NAMALWA (cell line): ENCODE measurements at places on chromosomes 4 and X.

GRCh38 chr4:47531241-47531953 is 46.3 kb downstream of the ATP10D start:
- DNase-seq = no peak

GRCh38 chr4:114538012-114538617 is 60.5 kb upstream of the UGT8 start:
- no peak for DNase-seq

DNA sequence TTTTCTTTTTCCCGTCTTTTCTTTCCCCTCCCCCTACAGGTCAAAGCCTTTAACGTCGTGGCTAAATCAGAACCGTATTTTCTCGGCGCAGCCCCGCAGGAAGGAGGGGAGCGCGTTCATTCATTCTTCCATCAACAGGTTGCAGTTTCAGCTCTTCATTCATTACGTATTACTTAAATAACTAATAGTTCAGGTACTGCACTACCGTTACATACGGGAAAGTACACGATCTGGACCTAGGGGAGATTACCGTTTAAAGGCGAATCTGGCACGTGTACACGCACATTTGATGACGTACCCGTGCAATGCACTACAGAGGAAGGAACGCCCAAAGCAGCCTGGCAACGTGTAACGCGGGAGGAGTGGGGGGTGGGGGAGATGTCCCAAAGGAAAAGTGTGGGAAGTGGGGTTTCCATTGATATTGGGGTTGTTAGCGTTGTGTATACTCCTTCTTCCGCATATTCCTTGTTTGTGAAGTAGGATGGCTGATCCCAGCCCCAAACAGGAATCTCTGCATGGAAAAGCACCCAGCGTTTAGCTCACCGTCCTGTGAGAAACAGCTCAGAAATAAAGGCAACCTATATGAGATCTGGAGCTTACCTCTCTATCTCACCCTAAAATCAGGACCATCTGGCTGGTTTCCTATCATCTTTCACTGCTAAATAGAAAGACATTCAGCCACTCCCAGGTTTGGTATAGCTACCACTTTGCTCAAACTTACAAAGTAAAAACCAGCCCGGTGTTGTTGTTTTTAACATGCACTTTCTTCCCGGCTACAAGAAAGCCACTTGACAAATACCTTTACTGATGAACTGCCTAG is 585 bp upstream of the SEC24D start:
- peak; percentile 82 for DNase-seq

DNA sequence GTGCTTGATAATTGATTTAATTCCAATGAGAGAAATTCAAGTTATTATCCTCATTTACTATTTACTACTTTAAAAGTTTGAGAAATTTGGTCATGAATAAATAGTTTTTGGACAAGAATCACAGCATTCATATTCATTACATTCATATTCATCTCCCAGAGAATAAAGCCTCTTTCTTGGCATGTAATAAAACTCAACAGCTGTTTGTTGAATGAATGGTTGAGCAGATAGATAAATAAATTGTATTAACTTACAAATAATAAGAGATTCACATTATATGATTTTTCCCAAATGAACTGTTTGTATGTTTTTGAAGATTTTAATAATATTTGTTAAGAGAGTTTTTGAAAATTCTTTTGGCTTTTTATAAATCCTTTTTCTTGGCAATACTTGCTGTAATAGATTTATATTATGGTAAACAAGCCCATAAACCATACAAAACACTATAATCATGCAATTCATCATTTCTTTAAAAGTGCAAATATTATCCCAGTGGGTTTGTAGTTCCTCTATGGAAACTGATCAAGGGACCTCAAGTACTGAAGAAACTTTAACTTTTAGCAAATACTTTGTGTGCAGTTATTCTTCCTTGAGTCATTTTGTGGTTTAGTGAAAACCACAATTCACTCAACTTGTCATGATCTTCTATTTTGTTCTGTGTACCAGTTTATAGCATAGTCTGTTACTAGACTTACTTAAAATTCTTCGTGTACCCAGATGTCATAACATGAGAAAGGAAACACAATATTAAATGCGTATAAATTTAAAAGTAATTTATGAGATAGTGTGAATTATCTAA is 371.8 kb downstream of the ADGRL3 start:
- DNase-seq = no peak

DNA sequence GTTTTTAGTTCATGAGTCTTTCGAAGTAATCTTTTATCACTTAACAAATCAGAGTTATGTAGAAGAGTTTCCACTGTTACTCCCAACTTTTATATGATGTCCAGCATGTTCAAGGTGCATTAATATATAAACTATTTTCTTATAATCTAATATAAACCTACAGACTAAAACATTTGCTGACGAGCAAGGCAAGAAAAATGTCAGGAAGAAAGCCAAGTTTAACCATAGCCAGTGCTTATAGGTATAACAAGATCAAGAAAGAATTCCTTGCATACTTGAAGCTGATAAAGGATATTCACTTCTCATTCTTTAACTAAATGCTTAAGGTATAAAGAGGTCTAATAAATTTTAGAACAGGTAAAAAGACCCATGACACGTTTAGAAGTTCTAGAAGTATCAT is 167.7 kb downstream of the NPNT start:
- DNase-seq = no peak

DNA sequence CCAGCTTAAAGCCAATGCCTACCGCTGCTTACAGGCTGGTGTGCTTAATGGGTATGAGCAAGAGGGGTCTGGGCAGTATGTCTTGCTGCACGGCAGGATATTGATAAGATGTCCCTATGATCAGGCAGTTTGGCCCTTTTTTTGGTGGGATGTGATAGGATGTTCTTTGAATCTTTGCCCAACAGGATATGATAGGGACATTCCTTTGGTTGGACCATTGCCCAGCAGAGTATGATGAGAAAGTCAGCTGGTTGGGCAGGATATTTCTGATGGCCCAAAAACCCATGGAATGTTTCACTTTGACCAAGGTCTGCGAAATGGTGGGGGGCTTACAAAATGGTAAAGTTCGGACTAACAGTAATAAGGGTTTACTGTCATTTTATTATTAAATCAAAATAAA is 1060.6 kb downstream of the STIM2 start:
- DNase-seq = no peak

- DNase-seq = peak; percentile 4
Measured at GRCh38 chr4:16884673-16885460, 13.6 kb downstream of the LDB2 start.

- DNase-seq = no peak
Measured at GRCh38 chrX:24014388-24015018, 12.5 kb downstream of the KLHL15 start.

GRCh38 chrX:40005292-40006011 is 92.3 kb downstream of the BCOR start:
- DNase-seq = no peak

DNA sequence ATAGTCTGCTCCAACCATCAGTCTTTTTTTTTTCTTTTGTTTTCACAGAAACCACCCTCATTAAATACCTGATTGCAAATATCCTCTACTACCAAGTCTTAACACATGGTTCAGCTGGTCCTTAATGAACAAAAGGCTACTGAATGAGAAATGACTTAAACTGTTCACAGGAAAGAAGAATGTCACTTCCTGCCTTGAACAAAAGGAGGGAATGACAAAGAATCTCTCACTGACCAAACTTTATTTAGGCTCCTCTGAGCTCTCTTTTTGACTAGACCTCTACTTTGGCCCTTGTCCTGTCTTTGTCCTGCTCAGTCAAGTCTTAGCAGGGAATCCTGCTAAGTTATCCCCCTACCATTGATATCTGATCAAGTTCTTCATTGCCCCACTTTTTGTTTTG is 31.8 kb upstream of the GJB1 start:
- no peak for DNase-seq

- no peak for DNase-seq
Measured at GRCh38 chr4:163382178-163382869, 38.6 kb downstream of the NPY5R start.

GRCh38 chr4:181756451-181757095 is 486.6 kb upstream of the TENM3 start:
- DNase-seq = no peak

GRCh38 chrX:19682712-19683331 is 167.5 kb upstream of the MAP3K15 start:
- peak; percentile 37 for DNase-seq

DNA sequence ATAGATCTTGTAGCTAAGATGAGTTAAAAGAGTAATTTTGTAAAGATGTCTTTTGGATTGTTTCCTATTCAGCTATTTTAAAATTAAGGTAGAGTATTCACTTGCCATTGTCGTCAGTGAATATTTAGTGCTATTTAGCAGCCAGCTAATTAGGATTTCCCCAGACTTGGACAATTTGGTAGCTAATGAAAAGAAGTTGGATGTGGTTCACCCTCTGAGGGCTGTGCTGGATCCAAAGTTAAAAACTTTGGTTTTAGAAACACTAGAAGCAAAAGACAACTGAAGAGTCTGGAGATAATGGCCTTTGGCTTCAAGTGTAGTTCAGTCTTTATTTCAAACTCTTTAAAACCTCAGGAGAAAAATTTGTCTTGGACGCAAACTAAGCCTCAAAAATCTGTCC is 41.3 kb downstream of the ATG4A start:
- no peak for DNase-seq

- DNase-seq = peak; percentile 76
Measured at GRCh38 chrX:71098302-71098701, 2.7 kb downstream of the FOXO4 start.

GRCh38 chr4:151013944-151014343 is 1.1 kb downstream of the LRBA start:
- no peak for DNase-seq

GRCh38 chrX:2430265-2430825 is 70.4 kb downstream of the DHRSX start:
- no peak for DNase-seq

DNA sequence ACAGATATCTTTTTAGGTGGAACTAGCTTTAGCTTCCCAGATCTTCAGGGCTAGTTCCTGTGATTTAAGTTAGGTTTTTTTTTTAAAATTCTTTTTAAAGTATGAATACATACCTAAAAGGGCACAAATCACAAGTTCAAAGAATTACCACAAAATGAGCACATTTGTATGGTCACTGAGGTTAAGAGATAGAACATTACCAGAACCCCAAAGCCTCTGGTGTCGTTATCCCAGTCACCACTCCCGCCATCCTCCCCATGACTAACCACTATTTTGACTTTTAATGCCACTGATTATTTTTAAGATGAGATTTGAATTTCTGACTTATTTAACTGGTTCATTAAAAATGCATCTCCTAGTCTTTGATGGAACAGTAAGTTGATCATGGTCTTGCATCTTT is 5.4 kb downstream of the PGK1 start:
- no peak for DNase-seq

- DNase-seq = no peak
Measured at GRCh38 chrX:6448003-6448402, 86.9 kb downstream of the VCX3A start.

DNA sequence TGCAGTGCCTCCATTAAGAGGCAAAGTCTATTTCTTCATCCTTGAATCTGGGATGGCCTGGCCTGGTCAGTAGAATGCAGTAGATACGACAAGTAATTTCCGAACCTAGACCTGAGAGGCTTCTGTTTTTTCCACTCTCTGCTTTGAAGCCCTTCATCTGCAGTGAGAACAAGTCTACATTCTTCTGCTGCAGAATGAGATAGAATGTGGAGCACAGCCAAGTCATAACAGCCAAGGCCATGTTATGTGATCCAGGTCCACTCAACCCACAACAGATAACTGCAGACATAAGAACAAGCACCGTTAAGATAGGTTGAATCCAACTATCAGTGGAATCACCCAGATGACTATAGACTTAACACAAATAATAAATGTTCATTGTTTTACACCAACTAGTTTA is 1297.7 kb downstream of the C4orf33 start:
- DNase-seq = no peak

GRCh38 chr4:73679836-73680235 is 59.6 kb upstream of the RASSF6 start:
- DNase-seq = no peak

DNA sequence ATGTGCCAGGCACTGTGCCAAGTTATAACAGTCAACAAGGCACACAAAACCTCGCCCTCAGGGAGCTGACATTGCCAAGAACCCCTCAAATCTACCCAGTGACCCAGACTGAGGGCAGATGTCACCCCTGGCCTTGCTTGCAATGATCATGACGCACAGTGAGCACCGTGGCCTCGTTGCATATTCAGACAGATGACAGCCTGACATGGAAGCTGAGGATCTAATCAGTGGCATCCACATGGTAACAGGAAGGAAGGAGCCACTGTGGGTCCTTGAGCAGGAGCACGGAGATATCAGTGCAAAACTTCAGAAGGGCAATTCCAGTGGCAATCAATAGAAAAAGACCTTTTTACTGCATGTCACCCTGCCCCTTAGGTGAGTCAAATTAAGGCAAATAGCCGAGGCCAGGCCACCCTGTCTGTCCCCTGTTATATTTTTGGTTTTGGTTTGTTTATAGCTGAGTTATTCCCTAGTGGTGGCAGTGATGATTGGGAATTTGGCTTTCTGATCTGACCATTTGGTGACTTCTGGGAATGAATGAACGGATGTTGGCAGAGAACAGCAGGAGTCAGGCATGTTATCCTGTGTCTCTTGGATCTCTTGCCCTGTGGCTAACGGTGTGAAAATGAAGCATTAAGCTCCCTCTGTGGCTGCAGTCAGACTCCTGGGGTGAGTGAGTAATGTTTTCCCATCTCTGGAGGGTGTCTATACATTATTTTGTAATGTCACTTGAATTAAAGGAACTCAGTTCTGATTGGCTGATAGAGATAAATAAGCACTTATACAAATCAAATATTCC is 20.4 kb downstream of the WDR13 start:
- no peak for DNase-seq

DNA sequence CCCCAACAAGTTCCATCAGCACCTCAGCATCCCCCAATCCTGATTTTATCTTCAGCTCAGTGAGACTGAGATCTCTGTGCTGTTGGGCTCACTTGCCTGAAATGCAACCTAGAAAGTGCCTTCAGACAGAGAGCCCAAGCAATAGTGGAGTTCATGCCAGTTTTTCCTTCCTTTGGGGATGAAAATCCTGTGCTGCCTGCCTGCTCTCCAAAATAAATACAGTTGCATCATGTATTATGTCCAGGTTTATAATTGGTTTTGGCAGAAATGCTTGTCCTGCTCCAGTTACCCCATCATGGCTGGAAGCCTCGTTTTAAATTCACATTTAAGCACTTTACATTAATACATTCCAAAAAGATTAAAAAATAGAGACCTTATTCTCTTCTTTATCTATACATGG is 1865.5 kb upstream of the TENM3 start:
- no peak for DNase-seq

- no peak for DNase-seq
Measured at GRCh38 chr4:87865960-87866598, 33.3 kb downstream of the MEPE start.

DNA sequence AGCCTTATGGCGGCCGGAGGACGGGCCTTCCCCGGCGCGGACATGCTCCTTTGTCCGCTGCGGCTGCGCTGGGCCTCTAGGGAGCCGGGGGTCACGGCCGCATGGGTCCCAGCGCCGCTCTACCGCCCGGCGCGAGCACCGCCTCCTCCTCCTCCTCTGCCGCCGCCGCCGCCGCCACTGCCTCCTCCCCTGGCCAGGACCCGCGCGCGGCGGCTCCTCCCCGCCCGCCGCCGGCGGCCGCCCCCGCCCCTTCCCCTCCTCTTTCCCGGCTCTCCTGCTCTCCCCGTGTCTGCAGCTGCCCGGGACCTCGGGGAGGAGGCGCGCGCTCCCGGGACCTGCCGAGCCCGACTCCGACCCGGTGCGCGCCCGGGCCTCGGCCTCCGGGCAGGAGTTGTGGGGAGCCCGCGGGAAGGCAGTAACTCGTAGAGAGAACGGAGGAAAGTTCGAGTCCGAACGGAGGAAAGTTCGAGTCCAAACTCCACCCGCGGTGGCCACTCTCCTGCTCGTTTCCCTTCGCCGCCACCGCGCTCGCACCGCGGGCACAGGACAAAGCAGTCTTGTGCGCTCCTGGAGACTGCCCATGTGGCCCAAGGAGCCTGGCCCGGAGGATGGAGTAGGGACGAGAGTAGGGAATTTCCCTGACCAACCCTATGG is at the start of gene ADGRA3:
Gene ADGRA3, minus strand, starts transcription at position 179 of the 654 bp plus-strand sequence. CDS start 282 bp downstream, outside the sequence.
- DNase-seq = no peak
